ENCODE measurements at places on chromosomes 3 and 15.
A peak's percentile ranks its signal among the peaks of the same experiment; 100 is the strongest.

- no peaks in the 10 kb centered on the region for H3K4me1 ChIP-seq
- DNase-seq: no peak
- H3K36me3 ChIP-seq: no peaks in the 10 kb centered on the region
Observed at GRCh38 chr3:56294286-56294685, 174.0 kb downstream of the ERC2 start.

DNA sequence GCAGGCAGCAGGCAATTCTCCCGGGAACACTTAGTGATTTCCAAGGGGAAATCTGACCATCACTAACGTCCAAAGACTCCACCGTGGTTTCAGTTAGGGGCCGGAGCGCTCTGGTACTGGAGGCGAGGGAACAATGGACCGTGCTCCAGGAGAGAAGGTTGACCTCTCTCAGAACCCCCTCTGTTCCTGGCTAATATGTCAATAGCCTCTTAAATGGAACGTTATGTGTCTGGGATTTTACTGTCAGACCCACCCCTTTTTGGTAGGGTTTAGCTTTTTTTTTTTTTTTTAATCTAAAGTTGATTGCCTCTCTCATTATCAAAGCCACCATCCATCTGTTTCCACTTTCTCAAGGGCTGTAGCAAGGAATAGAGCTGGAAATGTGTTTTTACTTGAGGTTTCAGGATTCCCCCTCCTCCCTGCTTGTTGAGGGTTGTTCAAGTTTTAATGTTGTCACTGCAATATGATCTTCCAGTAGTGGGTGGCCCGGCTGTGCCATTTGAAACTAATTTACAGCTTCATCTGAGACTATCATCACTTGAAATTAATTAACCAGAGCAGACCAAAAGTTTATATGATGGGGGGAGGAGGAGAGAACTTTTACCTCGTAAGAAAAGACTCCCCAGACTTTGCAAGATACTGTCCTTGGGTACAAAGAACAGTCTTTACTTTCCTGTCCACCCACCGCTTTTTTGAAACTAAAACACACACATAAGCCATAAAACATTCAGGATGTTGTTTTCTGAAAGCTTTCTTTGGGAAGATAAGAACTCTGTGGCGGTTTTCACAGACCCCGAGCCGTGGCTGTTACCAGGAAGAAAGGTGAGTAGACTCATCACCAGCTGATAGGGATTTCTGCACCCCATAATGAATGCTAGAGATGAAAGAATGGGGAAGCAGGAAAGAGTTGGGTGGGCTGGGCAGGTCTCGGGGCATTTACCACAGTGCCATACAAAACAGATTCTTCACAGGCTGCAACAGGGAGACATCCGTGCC is 187.8 kb downstream of the UACA start:
- H3K4me3 ChIP-seq: no peak overlapping the region
- no peaks in the 10 kb centered on the region for H3K27me3 ChIP-seq
- H3K36me3 ChIP-seq: no peaks in the 10 kb centered on the region

GRCh38 chr15:69556344-69556743 is 103.7 kb downstream of the RPLP1 start:
- H3K27ac ChIP-seq: no peak overlapping the region
- H3K4me1 ChIP-seq: peaks cover 39% of the 10 kb centered on the region
- no peak for DNase-seq
- peaks cover 94% of the 10 kb centered on the region for H3K27me3 ChIP-seq
- no peak overlapping the region for H3K4me3 ChIP-seq
- H3K36me3 ChIP-seq: no peaks in the 10 kb centered on the region

- peaks cover 16% of the 10 kb centered on the region for H3K27me3 ChIP-seq
- no peaks in the 10 kb centered on the region for H3K4me1 ChIP-seq
- H3K27ac ChIP-seq: no peak overlapping the region
- no peaks in the 10 kb centered on the region for H3K36me3 ChIP-seq
- H3K4me3 ChIP-seq: no peak overlapping the region
Observed at GRCh38 chr15:68370768-68371151, 61.2 kb downstream of the ITGA11 start.

DNA sequence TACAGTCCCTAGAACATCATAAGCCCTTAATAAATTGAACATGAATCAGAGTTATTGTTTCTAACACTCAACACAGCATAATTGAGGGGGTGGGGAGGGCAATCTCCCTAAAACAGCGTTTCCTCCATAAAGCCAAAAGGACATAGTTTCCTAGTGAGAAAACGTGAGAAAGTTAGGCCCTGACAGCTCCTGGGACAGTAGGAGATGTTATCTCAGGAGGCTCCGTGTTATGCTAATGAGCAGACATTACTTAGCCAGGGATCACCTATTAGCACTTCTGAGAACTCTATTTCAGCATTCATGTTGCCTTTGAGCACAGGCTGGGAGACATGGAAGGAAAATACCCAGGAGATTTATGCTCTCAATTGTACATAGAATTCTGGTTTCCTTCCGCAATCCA is 229.1 kb upstream of the ADAMTS9 start:
- no peak for DNase-seq
- H3K27me3 ChIP-seq: no peaks in the 10 kb centered on the region
- H3K4me1 ChIP-seq: no peaks in the 10 kb centered on the region

DNA sequence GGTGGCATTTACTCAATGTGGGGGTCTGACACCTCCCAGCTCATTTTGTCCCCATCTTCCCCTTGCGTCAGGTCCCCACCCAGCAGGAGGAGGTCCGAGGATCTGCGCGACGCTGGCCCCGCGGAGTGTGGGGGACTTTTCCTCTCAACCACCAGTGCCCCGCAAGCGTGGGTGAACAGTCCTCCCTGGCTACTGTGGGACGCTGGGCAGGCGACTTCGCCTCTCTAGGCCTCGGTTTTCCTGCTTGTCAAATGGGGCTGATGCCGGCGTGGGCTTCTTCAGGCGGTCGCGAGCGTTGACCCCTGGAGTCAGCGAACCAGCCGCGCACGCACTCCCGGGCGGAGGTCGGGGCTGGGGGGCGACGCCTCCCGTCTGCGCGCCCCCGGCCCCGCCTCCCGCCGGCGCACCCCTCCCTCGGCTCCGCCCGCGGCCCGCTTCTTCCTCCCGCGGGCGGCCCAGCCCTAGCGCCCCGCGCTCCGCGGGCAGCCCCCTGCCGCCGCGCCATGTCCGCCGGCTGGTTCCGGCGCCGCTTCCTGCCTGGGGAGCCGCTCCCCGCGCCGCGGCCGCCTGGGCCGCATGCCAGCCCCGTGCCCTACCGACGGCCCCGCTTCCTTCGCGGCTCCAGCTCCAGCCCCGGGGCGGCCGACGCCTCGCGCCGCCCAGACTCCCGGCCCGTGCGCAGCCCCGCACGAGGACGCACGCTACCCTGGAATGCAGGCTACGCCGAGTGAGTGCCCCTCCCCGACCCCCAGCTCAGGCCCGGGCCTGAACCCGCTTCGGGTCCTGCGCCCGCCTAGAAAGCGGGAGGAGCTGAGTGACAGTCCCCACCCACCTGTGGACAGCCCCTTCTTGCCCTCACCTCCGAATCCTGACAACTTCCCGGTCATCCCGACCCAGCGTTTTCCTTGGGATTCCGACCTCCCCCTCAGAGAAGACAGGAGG is at the start of gene PPM1M:
Gene PPM1M (plus strand): TSS at position 438 of the 942 bp plus-strand sequence. CDS start 66 bp downstream, at position 504.
- DNase-seq: no peak
- H3K36me3 ChIP-seq: no peaks in the 10 kb centered on the region
- H3K4me3 ChIP-seq: peak within 1 kb of the TSS; percentile 62
- no peaks in the 10 kb centered on the region for H3K27me3 ChIP-seq
- H3K4me1 ChIP-seq: peaks cover 42% of the 10 kb centered on the region

DNA sequence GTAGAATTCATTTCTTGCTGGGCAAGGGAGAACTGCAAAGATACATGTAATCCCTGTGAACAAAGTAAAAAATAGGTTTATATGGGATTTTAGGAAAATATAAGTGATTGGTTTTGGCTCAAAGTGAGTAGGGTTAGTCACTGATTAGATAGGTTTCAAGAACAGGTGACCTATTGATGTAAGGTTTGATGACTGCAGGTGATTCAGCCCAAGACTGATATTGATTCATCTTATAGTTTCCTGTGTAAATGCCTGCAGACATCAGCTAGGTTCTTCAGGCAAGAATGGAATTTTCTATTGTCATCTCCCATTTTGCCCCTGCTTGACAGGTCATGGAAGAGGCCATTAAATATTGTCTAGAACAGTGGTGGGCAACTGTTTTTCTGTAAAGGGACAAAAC is 23.9 kb upstream of the ARID3B start:
- no peak overlapping the region for H3K27ac ChIP-seq
- no peak overlapping the region for H3K4me3 ChIP-seq
- H3K4me1 ChIP-seq: no peaks in the 10 kb centered on the region
- H3K27me3 ChIP-seq: no peaks in the 10 kb centered on the region

- no peaks in the 10 kb centered on the region for H3K36me3 ChIP-seq
- H3K27ac ChIP-seq: no peak overlapping the region
- no peak overlapping the region for H3K4me3 ChIP-seq
- DNase-seq: peak; percentile 39
- no peaks in the 10 kb centered on the region for H3K27me3 ChIP-seq
- no peaks in the 10 kb centered on the region for H3K4me1 ChIP-seq
Observed at GRCh38 chr3:161163297-161163696, 57.8 kb upstream of the NMD3 start.

DNA sequence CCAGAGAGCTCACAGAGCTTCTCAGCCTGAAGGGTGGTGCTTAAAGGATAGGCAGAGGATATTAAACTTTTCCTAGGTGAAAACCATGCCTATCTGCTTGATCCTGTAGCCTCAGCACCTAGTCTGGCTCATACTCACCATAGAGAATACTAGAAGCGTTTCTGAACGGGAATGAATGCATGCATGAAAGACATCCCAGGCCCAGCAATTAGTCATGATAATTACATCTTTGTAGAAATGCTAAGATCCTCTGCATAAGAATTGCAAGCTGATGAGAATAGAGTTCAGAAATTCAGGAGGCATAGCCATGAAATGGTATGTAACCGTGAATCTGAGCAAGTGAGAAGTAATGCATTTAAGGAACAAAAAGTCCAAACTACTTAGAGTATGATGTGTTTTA is 5.9 kb upstream of the TMEM108 start:
- no peak overlapping the region for H3K4me3 ChIP-seq
- no peak overlapping the region for H3K27ac ChIP-seq
- H3K36me3 ChIP-seq: no peaks in the 10 kb centered on the region
- no peaks in the 10 kb centered on the region for H3K27me3 ChIP-seq
- no peak for DNase-seq
- no peaks in the 10 kb centered on the region for H3K4me1 ChIP-seq

DNA sequence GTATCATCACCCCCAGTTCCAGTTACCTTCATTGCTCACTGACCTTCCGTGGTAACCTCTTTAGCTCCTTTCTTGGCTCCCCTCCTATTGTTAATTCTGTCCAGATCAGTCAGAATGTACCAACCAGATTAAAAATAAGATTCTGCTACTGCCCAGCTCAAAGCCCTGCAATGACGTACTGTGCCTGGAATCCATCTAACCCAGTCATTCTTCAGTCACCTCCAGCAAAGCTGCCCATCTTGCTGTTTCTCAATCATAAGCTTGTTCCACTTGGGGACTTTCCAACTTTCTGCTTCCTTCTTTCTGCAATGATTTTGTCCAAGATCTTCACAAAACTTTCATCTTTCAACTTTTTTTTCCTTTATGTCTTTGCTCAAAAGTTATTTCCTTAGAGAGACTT is 512.0 kb upstream of the ZNF385D start:
- no peaks in the 10 kb centered on the region for H3K27me3 ChIP-seq
- no peak overlapping the region for H3K27ac ChIP-seq
- H3K36me3 ChIP-seq: no peaks in the 10 kb centered on the region
- no peak overlapping the region for H3K4me3 ChIP-seq
- H3K4me1 ChIP-seq: no peaks in the 10 kb centered on the region
- no peak for DNase-seq

DNA sequence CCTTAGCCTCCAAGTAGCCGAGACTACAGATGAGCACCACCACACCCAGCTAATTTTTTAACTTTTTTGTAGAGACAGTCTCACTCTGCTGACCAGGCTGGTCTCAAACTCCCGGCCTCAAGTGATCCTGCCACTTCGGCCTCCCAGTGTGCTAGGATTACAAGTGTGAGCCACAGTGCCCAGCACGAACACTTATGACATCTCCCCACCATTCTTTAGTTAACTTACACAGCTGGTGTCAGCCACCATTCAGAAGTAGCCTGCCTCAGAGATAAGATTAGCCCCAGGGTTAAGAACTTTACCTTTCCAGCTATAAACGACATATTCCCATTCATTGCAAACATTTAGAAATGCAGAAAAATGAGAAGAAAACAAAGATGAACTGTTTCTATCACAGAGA is 58.2 kb downstream of the TRPM7 start:
- DNase-seq: no peak
- H3K36me3 ChIP-seq: peaks cover 52% of the 10 kb centered on the region
- H3K4me1 ChIP-seq: no peaks in the 10 kb centered on the region
- no peak overlapping the region for H3K27ac ChIP-seq

- H3K4me1 ChIP-seq: no peaks in the 10 kb centered on the region
- no peaks in the 10 kb centered on the region for H3K36me3 ChIP-seq
- no peaks in the 10 kb centered on the region for H3K27me3 ChIP-seq
Observed at GRCh38 chr3:25820816-25821486, 31.1 kb downstream of the OXSM start.

DNA sequence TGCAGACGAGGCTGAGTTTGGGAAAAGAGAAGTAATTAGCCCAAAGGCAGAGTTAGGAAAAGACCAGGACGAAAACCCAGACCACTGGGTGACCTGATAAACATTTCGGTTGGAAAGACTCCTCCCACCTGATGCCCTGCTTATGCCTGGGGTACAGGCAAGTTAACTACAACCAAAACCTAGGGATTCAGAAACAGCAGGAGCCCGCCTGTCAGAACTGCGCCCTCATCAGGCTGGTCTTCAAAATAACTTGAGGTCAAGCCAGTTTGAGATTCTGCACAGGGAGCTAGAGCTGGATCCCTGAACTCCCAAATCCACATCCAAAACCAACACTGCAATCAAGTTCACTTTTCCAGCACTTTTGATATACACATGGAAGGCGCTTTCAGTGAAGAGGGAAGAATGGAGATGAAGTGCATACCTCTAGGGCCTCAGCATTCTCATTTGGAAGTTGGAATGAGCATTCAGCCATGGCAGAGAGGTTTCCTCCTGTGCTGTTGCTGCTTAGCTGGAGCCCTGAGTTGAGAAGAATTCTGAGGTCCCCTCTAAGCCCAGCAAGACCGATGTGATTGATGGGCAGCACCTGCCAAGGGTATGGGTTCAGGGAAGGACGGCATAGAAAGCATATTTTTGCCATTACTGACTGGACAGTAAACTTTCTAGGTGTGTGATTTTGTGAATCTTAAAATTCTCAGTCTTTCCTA is 11.6 kb downstream of the TSEN2 start:
- no peak overlapping the region for H3K4me3 ChIP-seq
- H3K27ac ChIP-seq: peak overlapping the region; percentile 41
- no peak for DNase-seq
- H3K4me1 ChIP-seq: peaks cover 23% of the 10 kb centered on the region
- H3K36me3 ChIP-seq: peaks cover 9% of the 10 kb centered on the region

- no peak overlapping the region for H3K27ac ChIP-seq
- H3K4me3 ChIP-seq: no peak overlapping the region
- no peaks in the 10 kb centered on the region for H3K36me3 ChIP-seq
- no peak for DNase-seq
- no peaks in the 10 kb centered on the region for H3K4me1 ChIP-seq
Observed at GRCh38 chr3:152087153-152087552, 181.6 kb upstream of the MBNL1 start.

DNA sequence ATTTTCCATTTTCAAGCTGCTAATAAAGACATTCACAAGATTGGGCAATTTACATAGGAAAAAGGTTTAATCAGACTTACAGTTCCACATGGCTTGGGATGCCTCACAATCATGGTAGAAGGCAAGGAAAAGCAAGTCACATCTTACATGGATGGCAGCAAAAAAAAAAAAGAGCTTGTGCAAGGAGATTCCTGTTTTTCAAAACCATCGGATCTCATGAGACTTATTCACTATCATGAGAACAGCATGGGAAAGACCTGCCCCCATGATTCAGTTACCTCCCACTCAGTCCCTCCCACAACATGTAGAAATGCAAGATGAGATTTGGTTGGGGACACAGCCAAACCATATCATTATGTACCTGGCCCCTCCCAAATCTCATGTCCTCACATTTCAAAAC is 202.0 kb downstream of the FNDC3B start:
- H3K27ac ChIP-seq: no peak overlapping the region
- DNase-seq: no peak
- H3K4me1 ChIP-seq: peaks cover 9% of the 10 kb centered on the region
- H3K4me3 ChIP-seq: no peak overlapping the region

All from HepG2 (cell line).